ENCODE measurements at places on chromosomes 11 and 22.

DNA sequence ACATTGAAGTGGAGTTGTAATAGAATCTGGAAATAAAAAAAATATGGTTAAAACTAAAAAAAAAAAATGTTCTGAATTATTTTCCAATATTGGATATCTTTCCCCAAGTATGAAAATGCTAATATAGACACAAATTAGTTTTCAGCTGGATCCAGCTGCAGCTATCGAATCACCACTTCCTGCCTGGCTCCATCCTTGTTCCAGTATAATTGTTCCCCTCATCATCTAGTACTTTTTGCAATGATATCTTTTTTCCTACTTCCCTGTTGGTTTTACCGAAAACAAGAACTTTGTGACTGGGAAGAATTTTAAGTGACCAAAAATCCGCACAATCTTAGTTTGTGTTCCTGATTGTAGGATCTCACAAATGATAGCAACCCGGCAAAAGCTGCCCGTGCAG, 9.4 kb downstream of the OR4D9 start:
- DNase-seq, result no peak

DNA sequence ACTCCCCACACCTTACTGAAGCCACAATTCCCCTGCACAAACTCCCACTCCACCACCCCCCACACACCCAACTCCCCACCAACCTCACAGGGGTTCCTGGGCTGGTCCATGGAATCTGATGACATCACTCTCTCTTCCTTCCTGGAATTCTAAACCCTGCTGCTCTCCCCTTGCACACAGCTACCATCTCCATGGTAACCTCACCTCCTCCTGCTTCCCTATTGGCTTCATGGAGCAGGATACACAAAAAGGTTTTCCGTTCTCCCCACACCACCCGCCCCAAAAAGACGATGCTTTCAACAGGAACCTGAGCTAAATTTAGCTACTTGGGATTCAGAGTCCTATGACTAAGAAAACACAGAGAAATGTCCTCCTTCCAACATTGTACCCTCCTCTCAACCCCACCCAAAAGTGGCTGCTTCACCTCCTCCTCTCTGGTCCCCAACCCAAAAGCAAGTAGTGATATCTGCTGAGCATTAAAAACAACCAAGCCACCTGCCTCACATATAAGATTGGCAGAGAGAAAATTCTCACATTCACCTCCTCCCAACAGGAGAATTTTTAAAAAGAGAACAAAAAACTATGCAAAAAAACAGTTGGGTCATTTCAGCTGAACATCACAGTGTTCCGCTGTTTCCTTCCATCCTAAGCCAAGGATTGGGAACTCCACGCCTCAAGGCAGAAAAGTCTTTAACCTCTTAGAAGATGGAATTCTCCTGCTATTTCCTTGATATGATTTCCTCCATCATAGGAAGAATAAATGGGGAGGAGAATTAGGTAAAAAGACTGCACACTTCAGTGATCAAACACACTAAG, 66.9 kb downstream of the RBFOX2 start:
- DNase-seq, result no peak

DNA sequence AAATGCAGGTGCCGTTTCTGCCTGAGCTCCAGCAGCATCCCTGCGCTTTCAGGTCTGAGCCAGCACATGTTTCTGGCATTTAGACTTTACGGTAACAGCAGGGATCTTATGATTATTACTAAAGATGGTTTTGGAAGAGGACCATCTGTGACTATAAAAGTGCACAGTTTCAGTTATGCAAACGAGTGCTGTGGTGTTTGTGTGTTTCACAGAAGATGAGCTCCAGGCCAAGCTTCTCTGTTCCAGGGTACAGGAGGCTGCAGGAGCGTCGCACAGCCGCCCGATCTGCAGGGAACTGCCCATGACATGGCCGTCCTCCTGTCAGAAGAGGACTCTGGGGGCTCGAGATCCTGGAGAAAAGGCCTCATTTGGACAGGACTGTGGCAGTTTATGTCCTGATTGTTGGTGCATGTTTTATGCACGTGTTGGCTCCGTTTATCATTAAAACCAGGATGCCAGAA, 297.3 kb downstream of the TBC1D22A start:
- DNase-seq, result no peak

DNA sequence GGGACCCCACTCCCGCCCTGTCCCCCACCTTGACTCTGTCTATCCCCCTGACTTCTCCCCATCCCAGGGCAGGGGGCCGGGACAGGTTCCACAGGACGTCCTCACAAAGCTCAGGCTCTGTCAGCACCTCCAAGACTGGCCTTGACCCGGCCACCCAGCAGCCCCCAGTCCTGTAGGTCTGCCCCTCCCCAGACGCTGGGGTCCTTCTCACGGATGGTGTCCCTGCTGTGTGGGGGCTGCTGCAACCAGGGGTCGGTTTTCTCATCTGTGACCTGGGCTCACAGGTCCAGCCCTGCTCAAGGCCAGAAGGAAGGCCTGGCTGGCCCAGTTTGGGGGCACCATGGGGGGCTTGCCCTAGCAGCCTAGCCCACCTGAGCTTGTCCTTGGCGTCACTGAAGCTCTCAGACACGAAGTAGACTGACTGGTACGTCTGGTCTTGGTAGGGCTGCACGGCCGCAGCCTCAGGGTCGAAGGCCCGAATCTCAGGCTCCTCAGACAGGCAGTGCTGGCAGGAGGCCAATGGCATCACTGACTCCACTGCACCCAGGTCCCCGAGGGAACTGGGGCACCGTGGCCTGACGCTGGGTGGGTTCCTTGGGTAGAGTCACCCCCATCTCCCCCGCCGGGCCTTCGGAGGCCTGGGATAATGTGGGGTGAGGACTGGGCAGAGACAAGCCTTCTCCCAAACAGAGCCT, 4.0 kb upstream of the INS start:
- DNase-seq, result no peak

DNA sequence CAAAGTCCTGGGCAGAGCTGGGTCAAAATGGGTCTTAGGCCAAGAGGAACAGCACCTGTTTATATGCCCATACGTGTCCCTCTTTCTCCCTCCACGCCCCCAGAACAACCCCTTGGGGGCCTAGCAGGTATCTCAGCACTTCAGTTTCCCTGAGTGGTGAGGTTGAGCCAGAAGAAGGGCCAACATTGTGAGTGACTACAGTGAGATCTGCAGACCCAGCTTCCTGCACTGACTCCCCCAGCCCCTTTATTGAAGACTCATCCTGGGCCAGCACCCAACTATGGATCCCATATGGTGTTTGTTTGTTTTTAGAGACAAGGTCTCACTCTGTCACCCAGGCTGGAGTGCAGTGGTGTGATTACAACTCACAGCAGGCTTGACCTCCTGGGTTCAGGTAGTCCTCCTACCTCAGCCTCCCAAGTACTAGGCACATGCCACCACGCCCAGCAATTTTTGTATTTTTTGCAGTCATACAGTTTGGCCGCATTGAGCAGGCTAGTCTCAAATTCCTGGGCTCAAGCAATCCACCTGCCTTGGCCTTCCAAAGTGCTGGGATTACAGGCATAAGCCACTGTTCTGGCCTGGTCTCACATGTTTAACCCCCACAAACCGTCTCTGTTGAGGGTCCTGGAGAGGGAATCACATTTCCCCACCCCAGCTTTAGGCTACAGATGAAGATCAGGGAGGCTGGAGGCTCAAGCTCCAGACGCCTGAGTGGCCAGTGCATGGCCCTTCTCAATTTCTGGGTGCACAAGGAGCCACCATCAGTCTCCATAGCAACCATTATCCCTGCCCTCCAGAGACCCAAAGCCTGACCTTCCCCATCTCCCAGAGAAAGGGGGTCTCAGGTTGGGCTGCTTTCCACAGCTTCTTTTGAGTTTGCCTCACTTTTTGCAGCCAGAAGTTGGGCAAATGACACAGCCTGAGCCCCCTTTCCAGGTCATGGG, 1.7 kb upstream of the LARGE2 start:
- no peak for DNase-seq

DNA sequence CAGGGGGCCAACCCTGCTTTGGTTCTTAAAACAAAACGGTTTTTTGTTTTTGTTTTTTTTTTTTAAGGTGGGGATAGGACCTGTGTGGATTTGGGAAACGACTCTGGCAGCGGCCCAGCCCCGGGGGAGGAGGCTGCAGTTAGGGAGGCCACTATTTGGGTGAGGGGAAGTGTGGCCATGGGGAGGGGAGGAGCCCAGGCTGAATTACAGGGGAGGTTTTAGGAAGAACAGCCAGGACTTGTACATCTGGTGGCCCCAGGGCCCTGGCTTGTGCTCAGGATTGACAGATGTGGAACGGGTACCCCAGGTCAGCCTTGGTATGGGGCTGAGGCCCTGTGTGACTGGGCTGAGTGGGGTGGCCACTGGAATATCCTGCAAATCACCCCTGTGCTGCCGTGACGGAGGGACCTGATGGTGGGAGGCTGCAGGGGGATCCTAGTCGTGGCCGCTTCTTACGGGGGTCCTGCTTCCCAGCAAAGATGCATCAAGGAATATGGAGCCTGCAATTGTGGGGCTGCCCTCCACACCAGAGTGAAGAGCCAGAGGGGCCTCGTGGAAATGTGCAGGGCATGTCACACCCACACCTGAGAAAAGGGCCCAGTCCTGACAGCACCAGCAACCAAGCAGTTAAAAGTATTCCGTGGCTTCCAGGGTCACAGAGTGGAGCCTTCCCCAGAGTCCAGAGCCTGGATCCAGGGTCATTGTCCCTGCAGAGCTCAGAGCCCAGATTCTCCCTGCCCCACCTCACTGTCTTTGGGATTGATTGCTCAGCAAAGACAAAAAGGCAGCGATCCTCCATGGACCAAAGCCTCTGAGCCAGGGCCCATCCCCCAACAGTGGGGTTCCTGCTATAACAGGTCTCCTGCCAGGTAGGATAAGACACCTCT, 55.2 kb upstream of the WNT7B start:
- no peak for DNase-seq

- DNase-seq, result no peak
Observed at GRCh38 chr11:111937844-111938243, 701 bp downstream of the DIXDC1 start.

- no peak for DNase-seq
Observed at GRCh38 chr11:84430661-84431060, 1144.5 kb upstream of the CCDC90B start.

GRCh38 chr22:50438305-50439275, 36.2 kb downstream of the SBF1 start:
- DNase-seq, result no peak

GRCh38 chr11:30458541-30458940, 127.6 kb downstream of the MPPED2 start:
- DNase-seq, result no peak

- DNase-seq, result no peak
Observed at GRCh38 chr11:92322225-92322624, 97.6 kb downstream of the FAT3 start.

DNA sequence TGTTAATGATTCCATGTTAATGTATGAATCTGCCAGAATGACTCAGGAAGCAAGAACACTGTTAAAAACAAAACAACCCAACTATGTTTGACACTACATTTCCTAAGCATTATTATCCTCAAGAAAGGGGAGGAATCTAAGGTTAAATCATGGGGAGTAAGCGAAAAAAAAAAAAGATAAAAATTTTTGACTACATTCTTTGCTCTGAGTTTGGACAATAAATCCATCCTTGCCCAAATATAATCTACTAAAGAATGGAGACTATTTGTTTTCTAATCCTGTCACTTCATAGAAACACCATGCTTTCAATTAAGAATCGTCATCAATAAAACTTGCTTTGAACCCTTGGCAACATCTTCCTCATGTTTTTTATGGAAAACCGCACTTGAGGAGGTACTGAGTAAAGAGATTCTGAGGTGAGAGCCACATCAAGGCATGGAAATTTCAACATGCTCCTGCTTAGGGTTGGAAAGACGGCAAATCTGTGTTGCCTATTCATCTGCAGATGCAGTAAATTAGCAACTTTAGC, 9.7 kb downstream of the MAML2 start:
- no peak for DNase-seq

GRCh38 chr22:42066126-42066761, 4.4 kb downstream of the NAGA start:
- no peak for DNase-seq

GRCh38 chr11:75851203-75851602, 36.2 kb downstream of the UVRAG start:
- DNase-seq, result no peak

- no peak for DNase-seq
Observed at GRCh38 chr11:56819916-56820315, 71.4 kb upstream of the OR9G4 start.

GRCh38 chr11:35010654-35011053, 94.2 kb downstream of the PDHX start:
- no peak for DNase-seq

DNA sequence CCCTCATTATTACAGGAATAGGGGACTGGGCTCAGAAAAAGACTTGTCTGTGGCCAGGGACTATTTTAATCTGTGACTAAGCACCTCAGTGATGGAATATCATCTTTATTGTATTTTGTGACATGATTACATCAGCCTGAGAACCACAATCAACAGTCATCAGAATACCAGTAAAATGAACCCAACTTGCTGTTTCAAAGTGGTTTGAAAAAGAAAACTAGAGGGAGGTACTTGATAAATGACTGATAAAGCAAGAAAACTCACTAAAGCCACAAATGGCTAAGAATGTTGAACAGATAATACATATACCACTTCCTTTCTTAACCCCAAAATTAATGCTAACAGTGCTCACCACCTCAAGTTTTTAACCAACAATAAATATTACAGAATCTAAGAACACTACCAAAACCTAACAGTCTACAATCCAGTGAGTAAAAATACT, 155.7 kb downstream of the ATG16L2 start:
- no peak for DNase-seq

DNA sequence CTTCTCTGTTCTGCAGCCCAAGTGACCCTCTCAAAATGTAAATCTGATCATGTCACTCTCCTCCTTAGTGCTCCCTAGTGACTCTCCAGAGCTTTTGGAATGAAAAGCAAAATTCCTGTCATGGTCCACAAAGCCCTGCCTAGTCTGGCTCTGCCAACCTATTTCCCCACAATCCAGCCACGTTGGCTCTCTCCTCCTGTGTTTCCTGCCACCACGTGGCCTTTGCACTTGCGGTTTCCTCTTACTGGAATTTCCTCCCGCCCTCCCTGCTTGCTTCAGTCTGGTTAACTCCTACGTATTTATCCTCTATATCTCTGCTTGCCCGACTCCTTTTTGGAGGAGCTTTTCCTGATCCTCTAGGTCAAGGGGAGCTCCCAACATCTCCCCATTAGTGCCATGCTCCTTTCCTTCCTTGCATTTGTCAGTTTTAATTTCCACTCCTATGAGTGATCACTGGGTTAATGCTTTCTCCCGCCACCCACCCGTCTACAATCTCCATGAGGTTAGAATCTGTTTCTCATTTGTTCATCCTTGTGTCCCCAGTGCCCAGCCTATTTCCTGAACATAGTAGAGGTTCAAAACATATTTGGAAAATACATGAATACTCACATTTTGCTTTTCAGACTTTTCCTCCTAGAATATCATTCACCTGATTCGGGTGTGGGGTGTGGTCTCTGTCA, 11.5 kb downstream of the NNMT start:
- DNase-seq, result no peak

- no peak for DNase-seq
Observed at GRCh38 chr11:79242616-79243015, 198.2 kb downstream of the TENM4 start.
